ENCODE measurements at places on chromosomes 1 and 21. TPM values are rescaled to one million over a fixed set of nuclear protein-coding genes. Genes with fewer than 3 reads are reported as not detected.

- no peak for DNase-seq
These were observed 45.8 kb downstream of the RPRD2 start for GRCh38 chr1:150409504-150410362.

DNA sequence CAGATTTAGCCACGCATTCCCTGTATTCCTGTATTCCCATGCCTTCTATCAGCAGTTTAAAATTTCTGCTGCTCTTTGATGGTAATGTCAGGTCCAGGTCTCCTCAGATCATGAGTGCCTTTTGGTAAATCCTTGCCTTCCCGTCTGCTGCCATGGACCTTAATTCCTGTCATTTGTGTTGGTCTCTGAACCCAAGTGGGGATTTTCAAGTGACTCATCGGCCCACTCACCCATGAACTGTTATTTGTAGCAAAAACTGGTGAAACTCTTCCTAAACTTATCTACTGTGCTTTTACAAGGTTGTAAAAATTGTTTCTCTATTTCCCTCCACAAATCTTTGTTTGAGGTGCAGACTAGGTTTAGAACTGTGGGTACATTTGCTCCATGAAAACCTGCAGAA lies 47.4 kb downstream of the ACTN2 start:
- no peak for DNase-seq

DNA sequence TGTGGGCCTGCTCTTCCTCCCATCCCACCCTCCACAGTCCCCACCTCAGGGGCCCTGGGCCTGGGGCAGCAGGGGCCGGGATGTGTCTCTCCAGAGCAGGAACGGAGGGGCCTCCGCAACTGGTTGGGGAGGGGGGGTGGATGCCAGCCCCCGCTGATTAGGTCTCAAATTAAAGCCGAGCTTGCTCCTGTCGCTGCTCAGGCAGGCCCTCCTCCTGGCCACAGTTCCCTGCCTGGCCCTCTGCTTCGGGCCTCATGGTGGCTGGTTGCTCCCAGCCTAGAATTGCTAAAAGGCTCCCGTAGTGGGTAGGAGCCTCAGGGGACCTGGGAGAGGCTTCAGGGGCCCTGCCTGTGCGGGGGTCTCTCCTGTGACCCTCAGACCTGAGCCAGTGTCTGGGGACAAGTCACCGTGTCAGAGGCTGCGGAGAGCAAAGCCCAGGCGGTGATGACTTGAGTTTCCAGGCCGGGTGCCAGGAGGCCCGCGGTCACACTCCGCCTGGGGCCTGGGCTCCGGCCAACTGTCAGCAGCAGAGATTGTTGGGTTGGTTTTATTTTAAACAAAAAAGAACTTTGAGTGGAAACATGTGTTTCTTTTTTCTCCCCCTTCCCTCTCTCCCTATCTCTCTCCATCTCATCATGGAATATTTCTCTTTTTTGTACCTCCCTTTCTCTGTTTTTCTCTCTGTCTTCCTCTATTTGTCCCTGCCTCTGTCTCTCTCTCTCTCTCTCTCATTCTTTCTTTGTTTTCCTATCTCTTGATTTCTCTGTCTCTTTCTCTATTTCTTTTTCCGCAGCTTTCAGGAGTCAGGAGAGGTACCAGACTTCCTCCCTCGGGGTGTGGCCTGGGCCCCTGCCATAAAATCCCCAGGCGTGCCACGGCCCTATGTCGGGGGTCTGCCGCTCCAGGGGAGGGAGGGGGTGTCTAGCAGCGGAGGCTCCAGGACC lies 20.0 kb upstream of the EPHA2 start:
- DNase-seq, result peak; percentile 82

DNA sequence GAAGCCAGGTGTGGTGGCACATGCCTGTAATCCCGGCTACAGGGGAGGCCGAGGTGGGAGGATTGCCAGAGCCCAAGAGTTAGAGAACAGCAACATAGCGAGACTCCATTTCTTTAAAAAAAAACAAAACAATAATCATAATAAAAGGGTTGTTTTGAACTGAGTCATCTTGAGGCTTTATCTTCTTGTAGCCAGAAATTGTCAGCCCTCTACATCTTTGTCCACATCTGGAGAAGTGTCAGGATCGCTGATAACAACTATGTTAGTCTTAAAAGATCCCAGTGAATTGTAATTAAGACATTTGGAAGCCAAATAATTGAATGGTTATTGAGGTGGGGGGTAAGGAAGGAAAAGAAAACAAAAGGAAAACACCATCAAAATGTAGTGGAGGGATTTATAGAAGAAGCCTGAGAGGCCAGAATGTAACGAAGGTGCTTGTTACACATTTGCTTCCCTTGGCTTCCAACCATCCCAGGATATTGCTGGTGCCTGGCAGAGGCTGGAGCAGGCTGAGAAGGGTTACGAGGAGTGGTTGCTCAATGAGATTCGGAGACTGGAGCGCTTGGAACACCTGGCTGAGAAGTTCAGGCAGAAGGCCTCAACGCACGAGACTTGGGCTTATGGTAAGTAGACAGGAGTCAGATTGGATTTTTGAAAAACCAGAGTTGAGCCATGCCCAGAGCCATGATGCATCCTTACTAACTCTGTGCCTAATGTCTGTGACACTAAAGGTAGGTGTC lies 52.5 kb upstream of the MTR start:
- no peak for DNase-seq

DNA sequence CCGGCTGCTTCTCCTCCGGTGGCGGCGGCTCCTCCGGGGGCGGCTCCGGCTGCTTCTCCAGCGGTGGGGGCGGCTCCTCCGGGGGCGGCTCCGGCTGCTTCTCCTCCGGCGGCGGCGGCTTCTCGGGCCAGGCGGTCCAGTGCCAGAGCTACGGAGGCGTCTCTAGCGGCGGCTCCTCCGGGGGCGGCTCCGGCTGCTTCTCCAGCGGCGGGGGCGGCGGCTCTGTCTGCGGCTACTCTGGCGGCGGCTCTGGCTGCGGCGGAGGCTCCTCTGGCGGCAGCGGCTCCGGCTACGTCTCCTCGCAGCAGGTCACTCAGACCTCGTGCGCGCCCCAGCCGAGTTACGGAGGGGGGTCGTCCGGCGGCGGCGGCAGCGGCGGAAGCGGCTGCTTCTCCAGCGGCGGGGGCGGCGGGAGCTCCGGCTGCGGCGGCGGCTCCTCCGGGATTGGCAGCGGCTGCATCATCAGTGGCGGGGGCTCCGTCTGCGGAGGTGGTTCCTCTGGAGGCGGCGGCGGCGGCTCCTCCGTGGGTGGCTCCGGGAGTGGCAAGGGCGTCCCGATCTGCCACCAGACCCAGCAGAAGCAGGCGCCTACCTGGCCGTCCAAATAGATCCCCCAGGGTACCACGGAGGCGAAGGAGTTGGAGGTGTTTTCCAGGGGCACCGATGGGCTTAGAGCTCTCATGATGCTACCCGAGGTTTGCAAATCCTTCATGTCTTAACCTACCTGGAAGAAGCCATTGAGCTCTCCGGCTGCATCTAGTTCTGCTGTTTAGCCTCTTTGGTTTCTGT lies 2.0 kb downstream of the LORICRIN start:
- DNase-seq, result peak; percentile 21

GRCh38 chr1:180773210-180773865 lies 139.4 kb upstream of the KIAA1614 start:
- DNase-seq, result no peak

DNA sequence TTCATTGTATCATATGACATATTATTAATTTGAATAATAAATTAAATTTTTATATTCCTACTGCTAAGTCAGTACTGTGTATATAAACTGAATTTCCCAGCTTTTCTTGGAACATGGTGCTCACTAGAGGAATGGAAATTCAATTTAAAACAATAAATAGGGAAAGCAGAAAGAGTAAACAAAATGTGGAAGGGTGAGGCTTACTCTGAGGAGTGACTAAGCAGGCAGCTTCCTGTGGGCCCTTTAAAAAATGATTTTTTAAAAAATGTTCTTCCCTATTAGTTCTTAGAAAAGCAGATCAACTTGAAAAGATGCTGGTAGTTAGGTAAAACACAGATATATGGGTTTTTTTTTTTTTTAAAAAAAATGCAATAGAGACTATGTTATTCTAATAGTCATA lies 49.5 kb upstream of the S1PR1 start:
- no peak for DNase-seq

- no peak for DNase-seq
These were observed 201.1 kb downstream of the BACH1 start for GRCh38 chr21:29499734-29500343.

- peak; percentile 86 for DNase-seq
These were observed at the start of gene CDC42BPA for GRCh38 chr1:227318016-227318852. Gene CDC42BPA, minus strand, starts transcription at chr1:227318492. Its CDS starts 1,310 bp downstream, at chr1:227317182.

DNA sequence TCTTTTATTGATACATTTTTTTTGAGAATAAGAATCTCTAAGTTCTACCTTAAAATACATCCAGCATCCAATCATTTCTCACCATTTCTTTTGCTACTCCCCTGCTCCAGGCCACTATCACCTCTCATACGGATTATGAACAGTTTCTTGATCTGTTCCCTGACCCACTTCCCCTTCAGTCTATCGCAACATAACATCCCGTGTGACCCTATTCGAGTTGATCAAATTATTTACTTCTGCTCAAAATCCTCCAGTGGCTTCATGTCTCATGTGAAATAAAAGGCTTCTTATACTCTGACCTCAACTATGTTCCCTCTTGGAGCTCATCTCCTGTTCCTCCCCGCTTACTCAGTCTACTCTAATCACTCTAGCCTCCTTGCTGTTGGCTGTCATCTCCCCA lies 5.2 kb downstream of the ALG14 start:
- DNase-seq, result no peak

DNA sequence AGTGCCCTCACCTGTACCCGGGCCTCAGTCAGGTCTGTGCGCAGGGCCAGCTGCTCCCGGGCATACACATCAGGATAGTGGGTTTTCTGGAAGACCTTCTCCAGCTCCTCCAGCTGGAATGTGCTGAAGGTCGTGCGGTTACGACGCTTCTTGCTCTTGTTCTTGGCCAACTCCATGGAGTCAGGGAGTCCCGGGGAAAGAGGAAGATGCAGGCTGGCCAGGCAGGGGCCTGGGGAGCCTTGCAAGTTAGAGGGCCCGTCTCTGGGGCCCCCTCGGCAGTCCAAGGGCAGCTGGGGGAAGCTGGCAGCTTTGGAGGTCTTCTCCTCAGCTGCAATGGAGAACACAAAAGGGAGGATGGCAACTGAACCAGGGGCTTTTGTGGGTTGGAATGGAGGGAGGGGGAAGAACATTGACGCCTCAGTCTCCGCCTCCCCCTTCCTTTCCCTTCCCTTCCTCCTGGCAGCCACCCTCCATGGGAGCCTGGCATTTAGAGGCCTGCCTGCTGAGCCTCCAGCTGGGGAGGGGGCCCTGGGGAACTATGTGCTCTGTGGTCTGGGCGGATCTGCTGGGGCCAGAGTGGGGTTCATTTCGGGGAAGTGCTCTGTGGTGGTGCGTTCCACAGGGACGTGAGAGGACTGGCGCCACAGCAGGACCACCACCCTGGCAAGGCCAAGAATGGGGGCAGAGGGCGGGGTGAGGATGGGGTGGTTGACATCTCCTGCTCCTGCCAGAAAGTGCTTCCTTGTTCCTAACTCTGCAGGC lies 5.7 kb downstream of the ALX3 start:
- DNase-seq, result no peak

DNA sequence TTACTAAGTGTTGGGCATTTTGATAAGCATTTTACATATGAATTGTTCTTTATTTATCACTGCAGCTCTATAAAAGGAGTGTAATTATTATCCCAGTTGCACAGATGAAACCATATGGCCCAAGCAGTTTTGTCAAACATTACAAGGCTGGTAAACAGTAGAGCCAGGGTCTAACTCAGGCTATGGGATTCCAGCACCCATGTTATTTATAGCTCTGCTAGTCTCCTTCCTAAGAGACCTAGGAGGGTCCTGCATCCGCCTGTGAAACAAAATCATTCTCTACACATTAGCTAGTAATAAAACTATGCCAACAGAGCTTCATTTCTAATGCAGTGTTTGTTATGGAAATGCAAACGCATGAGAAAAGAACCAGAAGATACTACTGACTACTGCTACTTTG lies 58.6 kb downstream of the IL23R start:
- DNase-seq, result no peak

- no peak for DNase-seq
These were observed 12.5 kb downstream of the CHD5 start for GRCh38 chr1:6167391-6168303.

DNA sequence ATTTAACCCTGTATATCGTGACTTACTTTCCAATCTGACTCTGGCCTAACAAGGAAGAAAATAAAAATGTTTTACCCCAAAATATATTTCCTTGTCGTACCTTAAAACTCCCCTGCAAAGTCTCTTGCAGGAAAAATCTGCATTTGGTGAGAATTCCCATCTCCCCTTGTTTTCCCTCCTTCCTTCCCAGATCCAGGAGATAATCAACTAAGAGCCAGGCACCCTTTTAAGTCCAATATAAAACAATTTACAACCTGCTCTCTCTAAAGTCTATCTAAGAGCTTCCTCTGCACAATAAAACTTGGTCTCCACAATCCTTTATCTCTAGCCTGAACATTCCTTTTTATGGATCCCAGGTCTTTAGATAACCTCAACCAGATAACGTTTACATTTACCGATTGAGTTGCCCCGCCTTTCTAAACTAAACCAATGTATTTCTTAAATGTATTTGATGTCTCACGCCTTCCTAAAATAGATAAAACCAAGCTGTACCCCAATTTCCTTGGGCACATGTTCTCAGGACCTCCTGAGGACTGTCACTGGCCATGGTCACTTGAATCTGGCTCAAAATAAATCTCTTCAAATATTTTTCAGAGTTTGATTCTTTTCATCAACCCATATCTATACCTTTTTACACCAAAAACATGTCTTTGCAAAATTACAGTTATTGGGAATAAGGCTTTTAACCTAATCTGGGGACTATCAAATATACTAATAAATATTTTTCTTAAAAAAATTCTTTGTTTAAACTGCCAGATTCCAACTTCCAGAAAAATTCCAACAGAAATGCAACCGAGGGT lies 993 bp downstream of the DDX59 start:
- DNase-seq, result no peak

DNA sequence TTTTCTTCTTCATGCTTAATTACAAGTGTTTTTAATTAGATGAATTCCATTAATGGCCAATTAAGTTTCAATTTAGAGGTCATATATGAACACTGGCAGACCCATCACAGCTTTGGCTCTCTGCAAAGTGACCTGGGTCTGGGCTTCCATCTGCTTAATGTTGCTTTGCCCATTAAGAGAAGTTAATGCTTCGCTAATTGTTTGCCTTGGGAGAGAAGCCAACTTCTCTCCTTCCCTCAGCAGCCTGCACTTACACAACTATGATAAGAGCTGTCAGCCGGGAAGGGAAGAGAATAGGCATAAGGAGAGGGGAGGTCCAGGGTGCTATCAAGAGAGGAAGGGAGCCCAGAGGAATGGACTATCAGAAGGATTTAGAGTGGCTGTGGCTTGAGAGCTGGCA lies 29.0 kb upstream of the CCDC190 start:
- no peak for DNase-seq

The USH2A gene
- 0.38 TPM for polyA plus RNA-seq

The SPRR4 gene
- polyA plus RNA-seq, result not detected

The RGL1 gene
- 57.1 TPM for polyA plus RNA-seq

The GJB5 gene
- polyA plus RNA-seq, result 0.20 TPM

The KRTAP7-1 gene
- not detected for polyA plus RNA-seq
